ENCODE measurements at places on chromosomes 2 and 18. TPM values are rescaled to one million over a fixed set of nuclear protein-coding genes. Genes with fewer than 3 reads are reported as not detected.

- DNase-seq: no peak
Observed at GRCh38 chr2:8662239-8662879, 19.5 kb upstream of the ID2 start.

DNA sequence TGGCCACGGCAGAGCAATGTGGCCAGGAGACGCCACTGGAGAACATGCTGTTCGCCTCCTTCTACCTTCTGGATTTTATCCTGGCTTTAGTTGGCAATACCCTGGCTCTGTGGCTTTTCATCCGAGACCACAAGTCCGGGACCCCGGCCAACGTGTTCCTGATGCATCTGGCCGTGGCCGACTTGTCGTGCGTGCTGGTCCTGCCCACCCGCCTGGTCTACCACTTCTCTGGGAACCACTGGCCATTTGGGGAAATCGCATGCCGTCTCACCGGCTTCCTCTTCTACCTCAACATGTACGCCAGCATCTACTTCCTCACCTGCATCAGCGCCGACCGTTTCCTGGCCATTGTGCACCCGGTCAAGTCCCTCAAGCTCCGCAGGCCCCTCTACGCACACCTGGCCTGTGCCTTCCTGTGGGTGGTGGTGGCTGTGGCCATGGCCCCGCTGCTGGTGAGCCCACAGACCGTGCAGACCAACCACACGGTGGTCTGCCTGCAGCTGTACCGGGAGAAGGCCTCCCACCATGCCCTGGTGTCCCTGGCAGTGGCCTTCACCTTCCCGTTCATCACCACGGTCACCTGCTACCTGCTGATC, 4.9 kb downstream of the GPR17 start:
- no peak for DNase-seq

- no peak for DNase-seq
Observed at GRCh38 chr2:21427606-21428005, 303.8 kb downstream of the TDRD15 start.

DNA sequence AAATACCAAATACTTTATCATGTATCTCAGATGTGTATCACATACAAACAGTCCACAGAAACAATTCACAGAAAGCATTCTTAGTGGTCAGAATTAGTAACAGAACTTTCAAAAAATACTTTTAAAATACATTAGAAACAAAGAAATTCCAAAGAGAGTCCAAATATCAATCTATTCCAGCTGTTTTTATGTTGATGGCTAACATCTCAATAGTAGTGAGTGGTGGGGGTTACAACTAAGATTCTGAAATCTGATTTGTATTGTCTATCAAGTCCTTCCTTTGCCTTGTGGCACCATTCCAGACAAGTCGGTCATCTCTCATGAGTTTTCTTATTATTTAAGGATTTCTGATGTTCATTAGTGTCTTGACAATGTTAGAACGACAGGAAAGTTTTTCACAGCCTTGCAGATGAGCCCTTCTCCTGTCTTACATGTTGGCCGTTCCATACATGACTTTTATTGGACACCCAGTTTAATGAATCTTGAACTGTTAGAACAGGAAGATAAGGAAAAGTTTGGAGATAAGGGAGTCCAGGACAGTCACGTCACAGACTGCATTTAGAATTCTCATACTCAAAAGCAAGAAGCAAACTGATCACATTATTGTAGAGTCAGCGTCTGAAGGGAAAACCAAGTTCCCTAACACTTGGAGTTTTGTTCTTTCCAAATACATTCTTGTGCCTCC, 410.3 kb downstream of the PID1 start:
- DNase-seq: no peak

DNA sequence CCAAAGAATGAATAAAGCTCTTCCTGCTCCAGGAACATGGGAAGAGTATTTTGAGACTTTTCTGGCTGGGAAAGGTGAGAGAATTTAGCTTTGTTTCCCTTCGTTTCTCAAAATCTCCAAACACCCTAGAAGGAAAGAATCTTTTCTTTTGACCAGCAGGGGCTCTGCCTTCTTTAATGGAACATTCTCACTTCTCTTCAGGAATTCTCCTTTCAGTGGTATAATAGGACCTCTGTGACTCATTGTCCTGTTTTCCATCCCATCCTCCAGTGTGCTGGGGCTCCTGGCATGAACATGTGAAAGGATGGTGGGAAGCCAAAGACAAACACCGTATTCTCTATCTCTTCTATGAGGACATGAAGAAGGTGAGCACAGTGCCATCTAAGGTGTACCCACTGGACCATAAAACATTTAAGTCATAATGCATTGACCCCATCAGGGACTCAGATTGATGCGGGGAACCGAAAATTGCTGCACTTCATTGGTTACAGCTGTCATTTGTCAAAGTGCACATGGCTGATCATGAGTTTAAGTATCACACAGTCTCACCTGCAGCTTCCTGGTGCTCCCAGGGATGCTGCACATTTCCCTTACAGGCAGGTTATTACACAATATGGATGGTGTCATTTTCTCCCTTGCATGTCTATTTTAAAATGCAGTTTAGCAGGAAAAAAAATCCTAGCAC, 5.5 kb downstream of the SULT1C4 start:
- no peak for DNase-seq

DNA sequence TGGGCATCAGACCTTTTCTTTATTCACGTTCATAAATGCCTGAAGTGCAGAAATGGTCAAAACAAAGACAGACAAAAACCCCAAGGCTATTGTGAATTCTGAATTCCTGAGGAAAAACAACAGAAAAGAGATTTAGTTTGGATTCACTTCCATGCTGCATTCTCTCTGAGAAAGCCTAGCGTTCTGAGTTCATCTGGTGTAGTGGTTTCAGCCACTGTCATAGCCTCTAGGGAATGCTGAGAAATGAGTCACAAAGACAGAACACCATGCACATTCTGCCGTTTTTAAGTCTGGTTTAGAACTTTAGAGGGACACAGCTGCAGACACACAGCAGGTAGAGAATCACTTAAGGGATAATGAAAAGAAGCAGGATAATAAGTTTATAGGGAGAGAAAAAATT, 93.8 kb downstream of the LRP1B start:
- DNase-seq: no peak

GRCh38 chr2:195538937-195539336, 118.1 kb upstream of the SLC39A10 start:
- DNase-seq: no peak

DNA sequence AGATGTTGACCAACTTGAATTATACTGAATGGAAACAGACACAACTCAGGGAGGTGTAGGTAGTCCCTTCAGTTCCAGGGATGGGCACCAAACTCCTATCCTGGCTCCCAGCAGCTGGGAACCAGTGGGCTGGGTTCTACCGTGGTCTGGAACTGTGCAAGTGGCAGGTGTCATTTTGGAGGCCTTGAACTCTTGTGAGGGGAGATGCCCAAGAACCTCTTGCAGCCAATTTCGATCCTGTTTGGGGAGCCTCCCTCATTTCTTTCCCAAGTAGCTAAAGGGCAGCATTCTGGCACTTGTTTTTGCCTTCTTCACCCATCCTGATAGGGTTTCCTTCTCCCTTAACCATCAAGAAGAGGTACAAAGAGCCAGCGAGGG, 200.2 kb downstream of the ANKRD30B start:
- DNase-seq: no peak

GRCh38 chr2:84912984-84913383, 7.5 kb downstream of the TMSB10 start:
- DNase-seq: no peak

Gene ST8SIA5
- total RNA-seq: 1.9 TPM

GRCh38 chr18:60130284-60130683, 230.5 kb downstream of the PMAIP1 start:
- DNase-seq: no peak

GRCh38 chr18:34592481-34592880, 117.6 kb upstream of the DTNA start:
- DNase-seq: no peak

Gene MC5R
- total RNA-seq: not detected

- DNase-seq: no peak
Observed at GRCh38 chr18:2794159-2794558, 52.6 kb upstream of the EMILIN2 start.

GRCh38 chr2:217903859-217904613, 98.8 kb downstream of the TNS1 start:
- DNase-seq: no peak

Gene CFAP210
- total RNA-seq: 1.4 TPM

GRCh38 chr2:180110469-180110868, 103.4 kb upstream of the CWC22 start:
- DNase-seq: no peak

Gene DAPL1
- 0.76 TPM for total RNA-seq

All from type B pancreatic cell (in vitro differentiated cells).